ENCODE measurements at places on chromosomes 2 and 18.

GRCh38 chr2:216858312-216858711 is 1.6 kb downstream of the TNP1 start:
- DNase-seq, result no peak

DNA sequence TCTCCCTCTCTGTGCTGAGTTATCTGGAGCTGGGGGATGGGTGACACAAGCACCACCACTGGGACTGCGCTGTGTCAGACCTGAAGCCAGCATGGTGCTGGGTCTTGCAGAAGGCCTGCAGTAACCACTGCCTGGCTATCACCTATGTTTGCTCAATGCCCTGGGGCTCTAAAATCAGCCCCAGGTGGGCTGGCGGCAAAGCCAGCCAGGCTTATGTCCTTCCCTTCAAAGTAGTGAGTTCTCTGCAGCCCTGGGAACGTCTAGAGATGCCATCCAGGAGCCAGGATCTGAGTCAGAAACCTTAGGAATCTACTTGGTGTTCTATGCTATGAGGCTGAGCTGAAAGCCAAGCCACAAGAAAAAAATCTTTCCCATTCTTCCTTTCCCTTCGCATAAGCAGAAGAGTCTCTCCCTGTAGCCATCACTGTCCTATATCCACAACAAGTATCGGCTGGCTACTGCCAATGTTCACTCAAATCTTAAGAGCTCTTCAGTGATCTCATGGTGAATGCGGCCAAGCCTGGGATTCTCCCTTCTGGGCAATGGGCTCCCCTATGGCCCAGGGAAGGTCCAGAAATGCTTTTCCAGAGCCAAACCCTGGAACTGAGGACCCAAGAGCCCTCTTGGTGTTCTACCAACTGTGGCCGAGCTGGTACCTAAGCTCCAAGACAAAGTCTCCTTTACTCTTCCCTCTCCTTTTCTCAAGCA is 248.7 kb downstream of the ZNF385B start:
- no peak for DNase-seq

- DNase-seq, result no peak
Observed at GRCh38 chr18:36912887-36913286, 84.0 kb downstream of the KIAA1328 start.

DNA sequence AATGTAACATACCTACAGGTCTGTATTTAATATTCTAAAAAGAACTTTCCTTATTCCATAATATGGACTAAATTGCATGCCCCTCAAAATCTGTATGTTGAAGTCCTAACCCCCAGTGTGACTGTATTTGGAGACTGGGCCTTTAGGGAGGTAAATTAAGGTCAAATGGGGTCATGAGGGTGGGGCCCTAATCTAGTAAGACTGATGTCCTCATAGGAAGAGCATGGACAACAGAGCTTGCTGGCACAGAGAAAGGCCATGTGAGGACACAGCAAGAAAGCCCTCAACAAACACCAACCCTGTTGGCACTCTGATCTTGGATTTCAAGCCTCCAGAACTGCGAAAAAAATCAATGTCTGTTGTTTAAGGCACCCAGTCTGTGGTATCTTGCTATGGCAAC is 18.6 kb downstream of the SF3B1 start:
- DNase-seq, result no peak

DNA sequence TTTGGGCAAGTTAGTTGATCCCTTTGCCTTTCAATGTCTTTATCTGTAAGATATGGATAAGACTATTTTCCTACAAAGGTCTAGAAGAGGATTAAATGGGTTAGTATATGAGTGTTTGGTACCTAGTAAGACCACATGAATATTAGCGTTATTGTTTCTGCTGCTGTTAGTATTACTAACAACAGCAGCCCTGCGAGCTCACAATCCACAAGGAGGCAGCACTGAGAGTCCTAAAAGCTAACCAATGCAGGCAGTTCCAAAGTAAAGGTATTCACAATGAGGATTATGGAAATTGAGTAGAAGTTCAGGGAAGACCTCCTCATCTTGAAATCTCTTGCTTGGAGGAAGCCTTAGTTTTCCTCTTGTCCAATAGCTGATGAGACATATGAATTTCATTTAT is 248.9 kb downstream of the TDRD15 start:
- no peak for DNase-seq

DNA sequence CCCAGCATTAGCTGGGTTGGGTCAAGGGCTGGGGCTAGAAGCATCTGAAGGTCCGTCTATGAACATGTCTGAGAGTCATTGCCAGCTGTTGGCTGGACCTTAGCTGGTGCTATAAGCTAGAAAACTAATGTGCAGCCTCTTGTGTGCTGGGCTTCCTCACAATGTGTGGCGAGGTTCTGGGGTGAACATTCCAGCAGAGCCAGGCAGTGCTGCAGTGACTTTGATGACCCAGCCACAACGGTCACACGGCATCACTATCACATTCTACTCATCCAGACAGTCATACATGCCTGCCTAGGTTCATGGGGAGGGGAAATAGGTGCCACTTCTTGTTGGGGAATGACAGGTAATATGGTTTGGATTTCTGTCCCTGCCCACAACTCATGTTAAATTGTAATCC is 260.5 kb downstream of the CYP26B1 start:
- no peak for DNase-seq

DNA sequence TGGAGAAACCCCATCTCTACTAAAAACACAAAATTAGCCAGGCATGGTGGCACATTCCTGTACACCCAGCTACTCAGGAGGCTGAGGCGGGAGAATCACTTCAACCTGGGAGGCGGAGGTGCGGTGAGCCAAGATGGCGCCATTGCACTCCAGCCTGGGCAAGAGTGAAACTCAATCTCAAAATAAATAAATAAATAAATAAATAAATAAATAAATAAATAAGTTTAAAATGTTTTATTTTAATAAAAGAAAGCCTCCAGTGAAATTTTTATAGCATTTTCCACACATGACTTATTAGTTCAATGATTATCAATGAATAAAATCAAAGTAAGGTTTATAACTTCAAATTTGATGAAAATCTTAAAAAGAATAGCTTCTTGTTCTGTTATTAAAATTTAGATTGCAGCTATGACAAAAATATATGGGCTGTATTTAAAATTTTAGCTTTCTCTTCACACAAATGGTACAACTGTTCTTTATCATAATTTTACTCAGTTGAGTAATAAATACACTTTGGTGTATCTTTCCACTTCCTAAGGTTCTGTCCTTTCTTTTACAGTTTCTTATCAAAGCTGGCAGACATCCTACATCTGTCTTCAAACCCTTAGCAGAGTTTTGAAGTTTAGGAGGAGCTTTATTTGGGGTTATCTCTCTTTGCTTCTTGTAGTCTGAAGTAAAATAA is 78.4 kb upstream of the ZSWIM2 start:
- no peak for DNase-seq

GRCh38 chr2:9466147-9466683 is 8.1 kb upstream of the IAH1 start:
- DNase-seq, result no peak

DNA sequence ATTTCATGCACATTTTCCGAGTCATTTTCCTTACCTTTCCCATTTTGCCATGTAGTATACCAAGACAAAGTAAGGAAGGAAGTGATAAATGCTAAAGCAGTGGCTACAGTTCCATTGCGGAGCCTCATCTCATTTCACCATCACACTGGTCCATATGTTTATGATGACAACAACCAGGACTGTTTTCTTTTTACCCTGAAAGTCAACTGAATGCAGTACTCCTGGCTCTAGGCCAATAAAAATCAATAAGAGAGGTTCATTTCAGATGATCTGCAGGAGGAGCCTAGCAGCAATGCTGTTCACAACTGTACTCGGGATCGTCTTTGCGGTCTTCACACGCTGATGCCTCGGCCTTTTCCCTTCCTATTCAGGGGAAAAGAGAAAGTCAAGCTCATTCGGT is 4.7 kb downstream of the MGAT4A start:
- DNase-seq, result no peak

GRCh38 chr2:11377928-11378545 is 33.6 kb upstream of the ROCK2 start:
- no peak for DNase-seq
